SJCRH30 (cell line): ENCODE measurements at places on chromosomes 2 and 18.

DNA sequence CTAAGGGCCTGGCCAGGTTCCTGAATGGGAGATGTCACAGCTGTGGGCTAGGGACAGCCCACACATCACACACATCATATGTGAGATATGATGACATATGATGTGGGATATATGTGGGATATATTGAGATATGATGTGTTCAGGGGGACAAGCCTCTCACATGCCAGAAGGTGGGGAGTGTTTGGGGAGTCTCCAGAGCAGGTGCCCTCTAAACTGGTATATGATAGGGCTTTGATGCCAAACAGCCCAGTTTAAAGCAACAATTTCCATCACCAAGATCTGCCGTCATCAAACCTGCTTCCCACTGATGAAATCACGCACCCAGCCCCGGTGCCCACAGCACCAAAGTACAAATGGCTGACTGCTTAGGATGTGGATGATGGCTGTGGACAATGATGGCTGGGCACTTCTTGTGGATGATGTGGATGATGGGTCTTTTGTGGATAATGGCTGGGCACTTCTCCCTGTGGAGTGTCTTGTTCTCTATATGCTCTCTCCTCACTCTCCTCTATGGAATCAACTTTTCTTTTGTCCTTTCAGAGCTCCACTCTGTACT, 50.9 kb downstream of the FBLN7 start:
- DNase-seq: no peak

GRCh38 chr2:224711859-224712665, 4.1 kb downstream of the CCDC195 start:
- DNase-seq: peak; percentile 57

GRCh38 chr2:145800151-145801091, 1280.5 kb upstream of the ZEB2 start:
- no peak for DNase-seq

DNA sequence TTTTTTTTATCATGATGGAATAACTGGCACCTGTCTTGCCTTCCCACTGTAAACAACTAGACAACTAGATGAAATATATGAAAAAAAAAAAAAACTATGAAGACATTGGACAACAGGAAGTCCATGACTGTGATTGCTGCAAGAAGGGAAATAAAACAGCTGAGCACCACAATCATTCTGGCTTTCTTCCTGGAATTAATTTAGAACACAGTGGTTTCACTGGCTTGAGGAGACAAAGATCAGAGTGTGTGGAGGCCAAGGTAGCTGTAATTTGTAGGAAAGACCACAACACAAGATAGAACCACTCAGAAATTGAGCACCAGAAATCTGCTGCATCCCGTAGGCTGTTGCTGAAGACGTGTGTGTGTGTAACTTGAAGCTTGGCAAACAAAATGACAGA, 121.1 kb upstream of the PID1 start:
- DNase-seq: no peak

- no peak for DNase-seq
Measured at GRCh38 chr2:232348936-232349335, 29.6 kb upstream of the ALPP start.

DNA sequence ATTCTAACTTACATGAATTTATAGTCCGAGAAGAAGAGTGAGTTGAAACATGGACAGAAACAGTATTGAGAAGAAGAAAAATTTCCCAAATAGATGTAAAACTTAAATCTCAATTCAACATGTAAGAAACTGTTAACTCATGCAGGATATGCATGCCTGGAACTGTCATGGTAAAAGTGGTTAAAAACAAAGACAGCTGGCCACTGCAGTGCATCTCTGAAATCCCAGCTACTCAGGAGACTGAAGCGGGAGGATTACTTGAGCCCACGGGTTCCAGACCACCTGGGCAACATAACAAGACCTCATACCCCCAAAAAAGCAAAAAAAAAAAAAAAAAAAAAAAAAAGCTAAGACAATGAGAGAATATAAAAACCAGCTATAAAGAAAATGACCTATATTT, 93.0 kb upstream of the TTC27 start:
- peak; percentile 25 for DNase-seq

DNA sequence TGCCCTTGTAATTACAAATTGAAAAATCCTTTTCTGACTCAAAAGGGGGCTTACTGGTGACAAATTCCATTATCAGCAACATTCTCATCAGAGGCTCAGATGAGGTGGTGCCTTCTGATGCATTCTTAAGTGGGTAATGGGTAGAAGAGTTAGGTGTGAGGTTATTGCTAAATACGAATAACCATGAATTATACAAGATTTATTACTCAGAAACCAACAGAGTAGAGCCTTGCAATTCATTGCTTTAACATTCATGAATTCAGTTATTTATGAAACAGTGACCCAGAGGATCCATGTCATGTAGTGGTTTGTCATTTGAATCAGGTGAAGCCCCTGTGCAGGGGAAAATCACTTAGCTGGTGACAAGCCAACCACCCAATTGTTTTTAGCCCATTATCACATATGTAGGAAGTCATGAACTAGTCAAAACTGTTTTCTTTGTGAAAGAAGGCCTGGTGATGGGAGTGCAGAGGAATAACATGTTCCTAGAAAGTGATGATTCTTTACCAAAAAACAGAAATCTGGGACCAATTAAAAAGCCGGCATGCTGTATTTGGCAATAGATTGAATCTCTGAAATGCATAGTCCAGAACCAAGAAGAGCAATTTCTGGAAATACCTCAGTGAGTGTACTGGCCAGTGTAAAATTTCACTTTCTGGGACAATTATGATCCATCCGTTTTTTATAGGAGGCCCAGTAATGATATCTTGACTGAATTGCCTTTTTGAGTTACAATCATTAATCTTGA, 70.2 kb downstream of the CRIM1 start:
- no peak for DNase-seq

DNA sequence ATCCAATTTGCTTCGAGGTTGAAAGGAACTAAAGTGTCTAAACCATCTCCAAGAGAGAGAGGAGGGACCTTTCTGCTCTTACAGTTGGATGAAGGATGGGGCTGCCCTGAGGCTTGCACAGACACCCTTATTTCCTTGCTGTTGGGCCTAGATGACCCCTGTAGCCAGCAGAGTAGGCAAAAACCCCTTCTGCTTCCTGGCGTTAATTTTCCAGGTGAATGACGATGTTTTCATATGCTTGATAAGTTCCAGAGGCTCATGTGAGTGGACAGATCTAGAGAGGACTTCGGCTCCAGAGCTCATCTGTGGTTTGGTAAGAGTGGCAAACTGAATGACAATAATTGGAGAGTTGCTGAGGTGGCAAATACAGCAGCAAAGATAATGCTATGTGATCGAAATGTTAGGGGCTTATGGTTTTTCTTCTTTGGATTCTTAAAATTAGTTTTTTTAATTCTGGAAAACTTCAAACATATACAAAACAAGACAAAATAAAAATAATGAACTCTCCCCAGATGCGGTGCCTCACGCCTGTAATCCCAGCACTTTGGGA, 98.6 kb upstream of the MAP4K3 start:
- no peak for DNase-seq

GRCh38 chr2:14826518-14826917, 194.0 kb downstream of the LRATD1 start:
- DNase-seq: no peak

DNA sequence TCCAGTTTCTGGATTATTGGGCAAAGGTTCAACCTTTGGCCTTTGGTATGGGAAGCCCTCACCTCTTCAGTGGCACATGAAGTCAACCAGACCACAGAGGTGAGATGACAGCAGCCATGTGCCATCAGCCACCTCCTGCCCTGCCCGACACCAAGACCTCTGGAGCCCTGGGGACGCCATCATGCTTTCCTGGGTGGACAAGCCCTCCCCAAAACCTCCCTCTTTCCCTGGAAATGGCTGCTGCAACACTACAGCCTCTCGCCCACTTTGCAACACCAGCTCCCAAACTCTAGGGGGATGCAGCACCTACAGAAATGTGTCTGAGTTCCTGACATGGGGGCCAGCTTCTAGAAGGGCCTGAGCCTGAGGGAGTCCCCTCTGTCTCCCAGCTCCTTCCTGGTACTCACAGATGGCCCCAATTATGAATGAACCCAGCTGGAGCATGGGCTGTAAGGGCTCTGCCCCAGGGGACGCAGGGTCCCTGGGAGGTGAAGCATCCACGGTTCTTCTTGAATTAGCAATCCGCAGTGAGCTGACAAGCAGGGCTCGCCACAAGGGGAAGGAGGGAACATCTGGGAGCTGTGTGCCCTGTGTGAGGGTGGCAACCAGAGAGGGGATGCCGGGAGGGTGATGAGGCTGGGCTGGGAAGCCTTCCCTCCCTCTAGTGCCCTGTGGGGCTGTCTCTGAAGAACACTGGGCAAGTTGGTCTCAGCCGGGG, 268.5 kb upstream of the HDAC4 start:
- no peak for DNase-seq

GRCh38 chr18:54957996-54958395, 1.3 kb downstream of the CCDC68 start:
- no peak for DNase-seq

DNA sequence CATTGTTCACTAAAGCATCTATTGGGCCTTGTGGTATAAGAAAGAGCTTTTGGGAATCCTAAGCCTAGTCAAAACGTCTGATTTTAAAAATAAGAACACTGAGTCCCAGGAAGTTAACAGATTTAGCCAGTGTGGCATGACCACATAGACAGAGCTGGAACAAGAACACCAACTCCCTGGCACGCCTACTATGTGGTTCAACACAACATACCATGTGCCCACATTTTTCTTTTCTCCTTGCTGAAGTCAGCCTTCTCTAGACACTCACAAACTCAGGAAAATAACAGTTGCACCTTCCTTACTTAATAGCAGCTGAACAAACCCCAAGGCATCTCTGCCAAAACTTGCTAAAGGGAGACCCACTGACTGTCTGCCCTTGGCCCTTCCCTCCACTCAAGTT, 124.8 kb downstream of the C1D start:
- no peak for DNase-seq

DNA sequence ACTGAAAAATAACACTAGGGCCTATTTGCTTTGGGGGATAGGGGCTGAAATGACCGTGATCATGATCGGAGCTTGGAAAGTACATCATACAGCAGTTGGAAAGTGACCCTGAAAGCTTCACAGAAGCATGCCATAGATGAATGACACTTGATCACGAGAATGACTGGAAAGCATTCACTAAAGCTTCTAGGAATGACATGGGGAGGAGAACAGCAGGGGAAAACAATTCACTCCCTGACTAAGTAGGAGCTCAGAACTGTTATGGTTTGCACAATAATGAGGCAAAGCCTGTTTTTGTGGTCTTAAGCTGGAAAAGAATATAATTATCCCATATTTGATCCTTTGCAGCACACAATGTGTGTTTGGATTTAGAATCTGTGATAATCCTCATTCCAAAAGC, 237.5 kb downstream of the NOL4 start:
- DNase-seq: no peak

DNA sequence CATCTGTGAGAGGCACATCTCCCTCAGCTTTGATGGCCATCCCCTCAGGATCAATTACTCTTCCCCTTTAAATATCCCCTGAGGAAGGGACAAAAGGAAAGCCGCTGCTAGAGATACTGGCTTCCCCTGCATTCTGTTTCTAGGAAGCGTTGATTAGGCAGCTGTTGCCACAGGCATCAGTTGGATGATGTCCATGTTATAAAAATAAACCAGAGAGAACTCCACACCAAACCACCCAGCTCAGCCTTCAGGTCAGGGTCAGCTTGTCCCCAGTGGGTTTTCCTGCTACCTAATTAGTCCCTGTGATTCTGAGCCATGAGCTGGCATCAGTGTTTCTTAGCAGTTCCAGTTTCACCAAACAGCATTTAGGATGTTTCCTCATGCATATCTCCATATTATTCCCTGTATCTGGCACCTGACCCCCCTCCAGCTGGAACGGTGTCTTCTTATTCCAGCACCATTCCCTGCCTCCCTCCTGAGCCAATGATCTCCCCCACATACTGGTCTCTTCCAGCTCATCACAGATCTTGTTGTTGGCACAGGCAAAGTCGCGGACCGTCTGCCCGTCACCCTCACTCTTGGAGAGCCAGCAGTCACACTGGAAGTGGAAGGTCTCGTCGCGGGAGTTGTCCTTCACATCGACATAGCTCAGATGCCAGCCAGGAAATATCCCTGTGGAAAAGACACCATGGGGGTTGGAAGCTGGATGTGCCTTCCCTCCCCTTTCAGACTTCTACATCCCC, 168.4 kb downstream of the LOXHD1 start:
- DNase-seq: no peak
